ENCODE measurements at places on chromosomes 7 and 10.

DNA sequence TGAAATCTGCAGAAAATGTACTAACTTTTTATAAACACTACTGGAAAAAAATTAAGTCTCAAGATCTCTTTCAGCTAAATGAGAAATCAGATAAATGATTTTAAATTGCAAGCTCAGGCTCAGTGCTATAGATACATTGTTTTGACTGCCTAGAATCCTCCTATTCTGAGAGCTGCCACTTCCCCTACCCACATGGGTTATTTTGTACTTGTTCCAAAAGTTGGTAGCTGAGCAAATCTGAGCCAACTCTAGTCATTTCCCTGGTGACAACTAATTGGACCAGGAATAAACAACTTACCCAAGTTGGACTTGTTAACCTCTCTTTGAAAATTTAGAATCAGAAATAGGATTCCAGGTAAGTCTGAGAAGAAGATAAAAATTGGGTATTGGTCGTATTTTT is 202.1 kb downstream of the MBL2 start:
- no peak for DNase-seq

DNA sequence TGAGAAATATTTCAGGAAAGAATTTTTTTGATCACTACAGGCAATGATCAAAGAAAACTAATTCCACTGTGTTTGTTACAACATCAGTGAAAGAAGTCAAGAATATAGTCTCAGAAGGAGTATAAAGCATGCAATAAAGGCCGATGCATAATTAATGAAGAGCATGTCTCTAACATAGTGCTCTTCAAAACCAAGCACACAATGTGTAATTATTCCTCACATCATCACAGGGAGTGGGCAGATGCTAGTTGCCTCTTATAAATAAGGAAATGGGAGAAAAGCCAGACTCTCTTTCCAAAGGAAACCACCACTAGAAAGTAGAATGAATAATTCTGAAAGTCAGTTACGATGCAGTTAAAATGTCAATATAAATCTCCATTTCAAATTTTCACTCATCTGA is 220.1 kb downstream of the TEX36 start:
- DNase-seq: no peak

DNA sequence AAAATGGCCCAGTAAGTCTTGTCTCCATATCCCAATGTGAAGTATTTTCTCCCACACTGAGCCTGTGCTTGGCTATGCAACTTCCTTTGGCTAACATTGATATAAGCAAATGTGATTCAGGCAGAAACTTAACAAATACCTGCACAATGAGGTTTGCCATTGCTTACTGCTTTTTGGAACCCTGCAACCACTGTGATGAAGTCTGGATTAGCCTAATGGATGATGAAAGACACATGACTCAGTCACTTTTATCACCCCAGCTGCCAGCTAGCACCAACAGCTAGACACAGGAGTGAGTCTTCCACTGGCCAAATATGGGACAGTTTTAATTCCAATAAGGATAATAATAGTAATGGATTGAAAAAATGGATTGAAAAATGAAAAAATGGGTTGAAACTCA is 854.5 kb downstream of the GRM8 start:
- no peak for DNase-seq

DNA sequence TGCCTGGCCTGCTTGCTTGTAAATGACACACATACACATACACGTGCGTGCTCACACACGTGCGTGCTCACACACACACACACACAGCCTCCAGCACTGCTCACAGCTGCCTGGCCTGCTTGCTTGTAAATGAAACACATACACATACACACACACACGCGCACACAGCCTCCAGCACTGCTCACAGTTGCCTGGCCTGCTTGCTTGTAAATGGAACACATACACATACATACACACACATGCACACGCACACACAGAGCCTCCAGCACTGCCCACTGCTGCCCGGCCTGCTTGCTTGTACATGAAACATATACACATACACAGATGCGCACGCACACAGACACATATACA is 397.2 kb downstream of the PLXNA4 start:
- no peak for DNase-seq

DNA sequence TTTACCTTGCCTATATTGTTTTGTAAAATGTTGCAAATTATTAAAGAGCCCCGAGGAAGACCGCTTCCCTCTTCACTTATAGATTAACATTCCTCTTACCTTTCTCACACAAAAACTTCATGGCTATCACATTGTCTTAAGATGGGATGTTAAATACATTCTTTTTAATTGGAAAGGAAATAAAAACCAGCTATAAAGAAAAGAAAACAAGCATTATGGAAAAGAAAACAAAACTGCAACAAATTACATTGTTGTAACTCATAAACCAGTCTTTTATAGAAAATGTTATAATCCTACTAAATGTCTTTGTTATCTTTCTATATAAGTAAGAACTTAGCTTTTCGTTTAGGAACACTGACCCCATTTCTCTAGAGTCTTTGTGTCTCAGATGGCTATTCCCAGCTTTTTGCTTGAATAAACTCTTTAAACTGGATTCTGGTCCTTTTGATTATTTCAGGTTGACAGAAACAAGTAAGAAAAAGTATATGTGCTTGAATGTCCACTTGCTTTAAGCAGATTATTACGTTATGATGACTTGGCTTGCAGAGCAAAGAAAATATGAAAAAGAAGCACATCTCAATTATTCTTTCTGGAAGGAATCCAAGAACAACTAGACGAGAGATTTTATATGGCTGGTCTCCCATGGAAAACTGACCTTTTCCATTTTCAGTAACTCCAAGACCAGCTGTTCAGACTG is 128.2 kb downstream of the AKR1D1 start:
- DNase-seq: no peak

GRCh38 chr7:144489504-144489903 is 86.0 kb upstream of the NOBOX start:
- DNase-seq: no peak

DNA sequence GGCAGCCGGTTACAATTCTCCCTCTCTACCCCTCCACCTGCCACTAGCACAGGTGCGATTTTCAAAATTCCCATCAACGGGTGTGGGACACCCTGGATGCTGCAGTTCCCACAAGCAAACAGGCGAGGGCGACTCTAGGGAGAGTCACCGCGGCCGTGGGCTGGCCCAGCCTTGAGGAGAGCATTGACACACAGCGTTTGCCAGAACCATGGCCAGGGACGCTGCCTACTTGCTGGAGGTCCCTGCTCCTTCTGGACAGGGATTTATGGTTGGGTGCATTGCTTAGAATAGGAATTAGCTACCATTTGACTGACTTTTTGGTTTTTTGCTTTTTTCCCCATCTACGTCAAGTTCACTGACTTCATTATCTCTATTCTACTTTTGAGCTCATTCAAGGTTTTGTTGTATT is 19.0 kb upstream of the CLDN4 start:
- no peak for DNase-seq

DNA sequence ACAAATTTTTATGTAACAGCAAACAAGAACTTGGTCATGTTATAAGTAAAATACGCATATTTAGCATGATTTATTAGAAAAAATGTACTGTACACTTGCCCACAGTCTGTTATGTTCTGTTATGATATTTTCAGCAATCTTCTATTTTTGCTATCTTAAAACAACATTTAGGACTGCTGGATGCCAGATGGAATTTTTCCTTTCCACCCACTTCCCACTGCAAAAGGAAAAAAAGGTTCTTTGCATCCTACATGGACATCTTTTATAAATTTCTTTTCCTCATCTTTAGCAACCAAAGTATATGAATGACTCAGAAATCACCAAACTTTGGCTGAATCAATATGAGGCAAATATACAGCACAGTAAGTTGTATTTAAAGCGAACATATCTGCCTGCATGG is 146.0 kb downstream of the RAPGEF5 start:
- DNase-seq: no peak

DNA sequence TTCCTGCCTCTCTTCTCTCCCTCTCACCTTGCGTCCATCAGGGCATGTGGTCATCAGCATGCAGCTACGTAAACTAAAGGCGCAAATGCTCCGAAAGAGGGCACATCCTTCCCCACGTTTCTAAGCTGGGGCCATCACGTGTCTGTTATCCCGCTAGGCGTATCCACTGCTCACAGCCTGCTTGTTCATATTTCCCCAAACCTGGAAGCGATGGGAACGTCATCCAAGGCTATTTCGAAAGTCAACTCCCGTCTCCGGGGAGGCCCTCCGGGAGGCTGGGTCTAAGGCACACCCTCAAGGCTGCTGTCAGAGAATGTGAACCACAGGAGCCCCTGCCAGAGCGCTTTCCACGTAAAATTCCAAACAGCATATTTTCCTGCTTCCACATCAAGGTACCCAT is 199.2 kb downstream of the DIP2C start:
- no peak for DNase-seq

- DNase-seq: no peak
Measured at GRCh38 chr7:88013981-88014380, 79.9 kb downstream of the ADAM22 start.

DNA sequence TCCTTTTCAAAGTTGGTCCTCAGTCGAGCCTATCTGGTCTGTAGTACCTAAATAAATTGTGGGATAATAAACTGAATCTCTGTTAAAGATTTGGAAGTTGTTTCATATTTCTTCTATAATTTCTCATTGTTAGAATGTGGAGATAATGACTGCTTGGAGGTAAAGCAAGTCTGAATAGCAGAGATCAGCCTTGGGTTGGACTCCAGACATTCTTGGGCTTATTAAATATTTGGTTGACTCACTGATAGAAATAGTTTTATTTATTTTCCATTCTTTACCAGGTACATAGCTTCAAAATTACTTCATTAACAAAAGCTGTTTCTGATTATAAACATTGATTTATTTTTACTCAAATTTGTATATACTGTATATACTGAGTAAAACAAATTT is 34.3 kb downstream of the TPST1 start:
- no peak for DNase-seq

- no peak for DNase-seq
Measured at GRCh38 chr10:78288663-78289062, 255.0 kb downstream of the RPS24 start.

DNA sequence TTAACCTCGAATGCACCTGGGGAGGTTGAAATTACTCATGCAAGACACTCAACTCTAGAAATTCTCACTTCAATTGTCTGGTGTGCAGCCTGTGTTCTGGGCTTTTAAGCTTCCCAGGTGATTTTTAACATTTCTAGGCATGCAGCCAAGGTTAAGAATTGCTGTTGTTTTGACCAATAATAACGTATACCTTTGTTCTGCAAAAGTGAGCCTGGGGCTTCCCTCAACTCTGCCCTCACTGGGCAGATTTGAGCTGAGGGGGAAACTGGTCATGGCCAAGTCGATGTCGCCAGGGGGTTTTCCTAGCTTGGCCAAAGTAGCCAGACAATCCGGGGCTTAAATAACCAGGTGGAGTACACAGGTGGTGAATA is 568 bp downstream of the PRSS2 start:
- no peak for DNase-seq

Measured in substantia nigra (tissue), 51 donors.